ENCODE measurements at places on chromosomes 7 and 10.
A peak's percentile ranks its signal among the peaks of the same experiment; 100 is the strongest.

GRCh38 chr10:58622246-58622645 lies 109.6 kb downstream of the BICC1 start:
- DNase-seq: no peak

GRCh38 chr7:142231716-142232115 lies 26.1 kb downstream of the PRSS58 start:
- no peak for DNase-seq

GRCh38 chr7:4461531-4461930 lies 220.6 kb upstream of the FOXK1 start:
- DNase-seq: no peak

- DNase-seq: no peak
These were observed 56.0 kb upstream of the CTTNBP2 start for GRCh38 chr7:117929237-117929636.

DNA sequence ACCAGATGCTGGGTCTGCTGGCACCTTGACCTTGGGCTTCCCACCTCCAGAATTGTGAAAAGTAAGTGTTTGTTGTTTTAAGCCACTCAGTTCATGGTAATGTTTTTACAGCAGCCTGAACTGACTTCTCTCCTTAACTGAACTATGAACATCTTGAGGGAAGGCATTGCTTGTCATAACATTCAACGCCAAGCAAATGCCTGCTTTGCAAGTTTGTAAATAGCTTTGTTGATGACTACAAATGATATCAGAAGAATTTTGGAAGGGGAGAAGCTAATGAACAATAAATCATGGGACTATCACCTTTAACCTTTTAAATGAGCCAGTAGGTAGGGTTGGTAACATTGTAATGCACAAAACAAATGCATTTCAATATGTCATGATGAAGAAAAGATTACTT lies 402.4 kb upstream of the ADARB2 start:
- no peak for DNase-seq

GRCh38 chr10:62019685-62020359 lies 118.3 kb downstream of the ARID5B start:
- no peak for DNase-seq

- peak; percentile 15 for DNase-seq
These were observed 45.1 kb downstream of the ST8SIA6 start for GRCh38 chr10:17409170-17409733.

- no peak for DNase-seq
These were observed 19.5 kb downstream of the TSPAN15 start for GRCh38 chr10:69470463-69471384.

- DNase-seq: no peak
These were observed 47.3 kb upstream of the PIP4K2A start for GRCh38 chr10:22761569-22762220.

DNA sequence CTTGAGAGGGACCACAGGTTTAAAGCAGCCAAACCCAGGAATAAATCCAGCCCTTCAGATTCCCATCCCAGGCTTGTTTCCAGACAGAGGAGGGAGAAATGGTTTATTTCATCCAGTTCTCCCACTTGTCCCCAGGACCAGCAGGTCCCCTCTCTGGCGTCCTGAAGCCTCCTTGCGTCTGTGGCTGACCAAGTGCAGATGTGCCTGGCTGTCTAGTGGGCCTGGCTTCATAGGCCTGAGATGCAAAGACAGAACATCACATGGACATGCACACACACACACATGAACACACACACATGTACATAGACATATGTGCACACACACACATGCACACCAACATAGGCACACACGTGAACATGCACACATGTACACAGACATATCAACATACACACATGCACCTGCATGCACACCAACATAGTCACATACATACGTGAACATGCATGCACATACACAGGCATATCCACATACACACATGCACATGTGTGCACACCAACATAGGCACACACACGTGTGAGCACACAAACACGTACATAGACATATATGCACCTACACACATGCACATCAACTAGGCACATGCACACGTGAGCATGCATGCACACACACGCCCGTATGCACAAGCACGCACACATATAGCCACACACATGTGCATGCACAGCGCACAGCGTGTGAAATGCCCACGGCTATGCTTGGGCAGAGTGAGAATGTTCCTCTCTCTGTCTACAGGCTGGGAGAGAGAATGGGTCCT lies 10.7 kb downstream of the FOXL3 start:
- DNase-seq: no peak

GRCh38 chr10:15515202-15515601 lies 144.1 kb upstream of the FAM171A1 start:
- DNase-seq: no peak

DNA sequence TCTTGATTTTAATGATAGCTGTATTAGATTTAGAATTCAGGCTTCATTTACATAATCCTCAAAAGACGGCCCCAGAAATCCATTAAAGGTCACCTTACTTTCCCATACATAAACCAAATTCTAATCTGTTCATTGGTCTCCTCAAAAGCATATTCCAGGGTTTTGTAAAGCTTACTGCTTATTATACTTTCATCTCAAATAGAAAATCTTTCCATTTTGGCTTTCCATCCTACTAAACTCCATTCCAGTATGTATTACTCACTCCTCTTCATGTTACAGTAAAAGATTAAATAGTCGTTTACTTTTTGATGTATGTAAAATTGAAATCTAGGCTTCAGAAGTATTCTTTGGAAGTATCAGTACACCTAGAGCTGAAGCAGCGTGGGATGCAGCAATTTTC lies 143.5 kb upstream of the LRRN3 start:
- no peak for DNase-seq

DNA sequence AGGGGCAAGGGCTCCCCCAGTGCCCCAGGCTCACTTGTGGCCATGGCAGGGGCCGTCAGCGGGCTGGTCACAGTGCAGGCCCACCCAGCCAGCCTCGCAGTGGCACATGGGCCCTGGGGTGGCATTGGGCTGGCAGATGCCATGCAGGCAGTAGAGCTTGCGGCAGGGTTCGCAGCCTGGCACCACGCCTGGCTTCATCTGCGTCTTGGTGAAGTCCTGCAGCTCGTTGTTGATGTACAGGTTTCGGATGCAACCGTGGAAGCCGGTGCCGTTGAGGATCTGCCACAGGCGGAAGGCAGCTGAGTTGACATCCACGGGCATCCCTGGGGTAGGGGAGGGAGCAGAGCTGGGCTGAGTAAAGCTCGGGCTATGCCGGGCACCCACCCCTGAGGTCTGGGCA lies 170.6 kb downstream of the LCOR start:
- DNase-seq: no peak

- DNase-seq: peak; percentile 23
These were observed 679 bp downstream of the LRRC20 start for GRCh38 chr10:70381471-70382421.

- DNase-seq: no peak
These were observed 68.1 kb downstream of the HBP1 start for GRCh38 chr7:107236862-107237261.

GRCh38 chr10:36211856-36212255 lies 569.8 kb upstream of the FZD8 start:
- no peak for DNase-seq

DNA sequence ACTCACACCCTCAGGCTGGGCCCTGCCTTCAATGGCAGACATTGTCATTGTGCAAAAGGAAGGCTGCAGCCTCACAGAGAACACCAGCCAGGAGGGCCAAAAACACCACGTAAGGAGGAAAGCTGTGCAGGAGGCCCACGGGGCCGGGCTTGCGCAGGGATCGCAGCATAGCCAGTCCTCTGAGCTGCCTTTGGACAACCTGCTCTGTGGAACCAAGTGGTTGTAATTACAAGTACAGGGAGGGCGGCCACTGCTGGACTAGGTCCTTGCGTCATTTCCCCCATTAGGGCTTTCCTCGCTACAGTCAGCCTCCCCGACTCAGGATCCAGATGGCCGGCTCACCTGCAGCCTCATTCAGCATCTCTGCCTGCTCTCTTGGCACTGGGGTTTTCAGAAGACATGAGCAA lies 66.9 kb downstream of the FAM53B start:
- no peak for DNase-seq

- DNase-seq: no peak
These were observed 285.7 kb downstream of the CRPPA start for GRCh38 chr7:16135658-16136057.

DNA sequence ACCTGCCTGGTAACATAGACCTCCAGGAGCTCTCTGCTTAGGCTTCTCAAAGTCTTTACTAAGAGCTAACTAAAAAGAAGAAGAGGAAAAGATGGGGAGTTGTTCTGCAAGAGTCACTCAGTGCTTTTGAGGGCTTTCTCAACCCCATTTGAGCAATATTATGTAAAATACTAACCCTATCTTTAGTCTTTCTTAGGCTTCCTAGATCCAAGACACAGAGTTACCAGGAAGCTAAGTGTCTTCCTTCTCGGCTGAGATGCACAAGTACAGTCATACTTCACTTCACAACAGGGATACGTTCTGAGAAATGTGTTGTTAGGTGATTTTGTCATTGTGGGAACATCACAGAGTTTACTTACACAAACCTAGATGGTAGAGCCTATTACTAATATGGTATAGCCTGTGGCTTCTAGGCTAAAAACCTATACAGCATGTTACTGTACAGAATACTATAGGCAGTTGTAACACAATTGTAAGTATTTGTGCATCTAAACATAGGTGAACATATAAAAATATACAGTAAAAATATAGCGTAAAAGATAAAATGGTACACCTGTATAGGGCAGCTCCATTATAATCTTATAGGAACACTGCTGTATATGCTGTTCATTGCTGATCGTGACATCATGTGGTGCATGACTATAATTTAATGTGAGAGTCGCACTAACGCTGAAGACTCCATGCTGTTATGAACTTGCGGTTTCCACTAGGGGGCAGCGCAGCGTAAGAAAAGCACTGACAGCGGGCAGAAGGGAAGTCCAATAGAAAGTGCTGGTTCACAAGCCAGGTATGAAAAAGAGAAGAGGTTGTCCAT lies 16.3 kb downstream of the ANKRD22 start:
- peak; percentile 88 for DNase-seq

DNA sequence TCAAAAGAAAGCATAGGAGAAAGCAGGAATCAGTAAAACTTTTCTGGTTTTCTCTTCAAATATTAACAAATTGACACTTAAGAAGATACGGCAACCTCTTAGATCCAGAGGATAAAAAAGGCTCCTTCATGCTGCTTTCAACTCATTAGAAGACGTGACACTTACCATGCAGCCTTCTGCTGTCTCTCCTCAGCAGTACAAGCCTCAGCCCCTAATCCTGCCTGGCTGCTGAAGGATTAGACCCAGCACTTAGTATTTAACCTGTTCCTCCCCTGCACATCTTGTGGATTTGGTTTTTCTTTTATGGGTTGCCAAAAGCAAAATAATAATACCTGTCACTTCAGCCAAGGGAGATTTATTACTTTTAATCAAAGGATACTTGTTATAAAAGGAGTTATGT lies 108.4 kb downstream of the LYZL1 start:
- no peak for DNase-seq

GRCh38 chr10:124591123-124591495 lies 129.5 kb downstream of the LHPP start:
- DNase-seq: no peak

GRCh38 chr10:92590623-92591549 lies 2.0 kb upstream of the KIF11 start:
- DNase-seq: peak; percentile 78

DNA sequence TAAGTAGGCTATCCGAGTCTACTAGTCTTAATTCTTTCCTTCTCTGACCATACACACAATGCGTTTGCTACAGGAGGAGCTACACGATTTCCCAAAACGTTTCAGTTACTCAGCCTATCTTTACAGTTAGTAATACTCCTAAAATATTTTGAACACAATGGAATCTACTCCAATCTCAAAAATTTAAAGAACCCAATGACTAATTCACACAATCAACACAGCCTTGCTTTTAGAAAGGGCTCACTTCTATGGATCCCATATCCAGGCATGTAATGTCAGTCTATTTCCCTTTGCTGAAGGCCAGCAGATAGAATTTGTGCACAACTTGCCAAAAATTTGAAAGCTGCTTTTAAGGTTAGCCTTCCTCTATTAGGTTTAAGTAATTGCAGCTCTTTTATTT lies 107.2 kb downstream of the VPS41 start:
- DNase-seq: no peak

DNA sequence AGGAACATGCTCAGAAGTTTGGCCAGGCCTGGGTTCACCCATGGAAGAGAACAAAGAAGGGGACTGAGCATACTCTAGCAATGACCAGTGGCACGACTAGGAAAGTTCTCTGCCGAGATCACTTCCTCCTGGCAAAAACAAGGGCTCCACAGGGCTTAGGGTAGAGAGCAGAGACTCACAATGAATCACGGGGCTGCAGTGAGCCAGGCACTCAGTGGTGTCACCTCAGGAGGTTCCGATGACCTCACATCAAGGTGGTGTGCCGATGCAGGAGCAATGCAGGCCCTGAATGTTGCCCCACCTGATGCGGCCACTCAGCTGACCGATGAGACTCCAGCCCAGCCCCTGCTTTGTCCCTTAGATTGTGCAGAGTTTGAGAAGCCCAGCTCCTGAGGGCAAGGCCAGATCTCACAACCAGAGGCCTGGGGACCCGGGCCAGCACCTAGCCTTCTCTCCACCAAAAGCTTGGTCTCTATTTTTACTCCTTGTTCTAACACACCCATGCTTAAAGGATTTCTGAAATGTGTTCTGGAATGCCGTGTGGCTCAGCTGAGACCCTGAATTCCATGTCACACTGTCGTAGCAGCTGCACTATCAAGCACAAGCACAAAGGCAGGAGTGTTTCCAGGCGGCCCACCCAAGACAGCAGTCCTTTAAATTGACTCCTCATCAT lies 60.9 kb downstream of the COBL start:
- no peak for DNase-seq

GRCh38 chr10:132906836-132907235 lies 35.5 kb downstream of the CFAP46 start:
- no peak for DNase-seq

DNA sequence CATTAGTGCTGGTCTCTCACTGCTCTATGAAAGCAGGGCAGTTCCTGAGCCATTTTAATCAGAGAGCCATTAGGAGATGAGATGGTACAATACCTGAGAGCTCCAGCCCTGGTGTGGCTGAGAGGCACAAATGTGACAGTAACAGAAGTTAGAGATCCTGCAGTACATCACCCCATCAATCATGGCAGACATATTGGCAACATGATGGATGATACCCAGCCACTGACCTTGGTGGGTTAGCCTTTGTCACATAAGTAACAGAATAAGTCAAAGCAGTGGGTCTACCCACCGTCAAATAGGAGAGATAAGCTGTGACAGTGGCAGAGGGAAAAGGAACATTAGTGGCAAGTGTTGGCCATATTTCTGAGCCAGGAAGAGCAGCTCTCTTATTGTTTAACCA lies 53.3 kb upstream of the NXPH1 start:
- no peak for DNase-seq

GRCh38 chr7:3176112-3177000 lies 124.7 kb upstream of the SDK1 start:
- no peak for DNase-seq

All from AML-193 (cell line).